ENCODE measurements at places on chromosomes 2 and 18.

DNA sequence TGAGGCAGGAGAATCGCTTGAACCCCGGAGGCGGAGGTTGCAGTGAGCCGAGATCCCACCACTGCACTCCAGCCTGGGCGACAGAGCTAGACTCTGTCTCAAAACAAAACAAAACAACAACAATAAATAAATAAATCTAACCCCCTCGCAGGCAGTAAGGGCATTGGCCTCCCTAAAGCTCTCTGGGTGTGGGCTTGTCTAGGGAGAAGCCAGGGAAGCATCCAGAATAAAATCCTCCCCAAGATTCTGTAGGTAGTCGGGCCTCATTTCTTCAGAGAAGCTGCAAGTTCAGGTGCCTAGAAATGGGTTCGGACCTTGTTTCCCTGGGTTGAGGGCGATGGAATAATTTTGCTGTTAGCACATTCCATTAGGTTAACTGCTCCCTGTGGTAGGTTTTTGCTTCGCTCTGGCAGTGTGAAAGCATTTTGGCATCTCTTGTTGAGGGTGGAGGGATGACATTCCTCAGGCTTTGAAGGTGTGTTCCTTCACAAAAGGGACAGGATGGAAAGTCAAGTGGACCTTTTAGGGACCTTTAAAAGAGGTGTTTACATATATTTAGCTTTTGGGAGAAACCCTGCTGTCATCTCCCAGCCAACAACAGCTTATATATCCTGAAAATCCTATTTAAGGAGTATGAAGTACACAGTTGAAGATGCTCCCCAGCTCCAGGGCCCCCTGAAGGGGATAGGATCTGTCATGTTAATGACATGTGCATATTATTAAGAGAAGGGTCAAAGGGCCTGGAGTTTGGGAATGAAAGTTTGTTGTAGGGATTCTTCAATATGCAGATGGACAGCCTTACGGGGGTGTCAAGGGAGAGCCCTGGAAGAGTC lies 17.7 kb downstream of the MYCN start:
- DNase-seq, result peak; percentile 40

DNA sequence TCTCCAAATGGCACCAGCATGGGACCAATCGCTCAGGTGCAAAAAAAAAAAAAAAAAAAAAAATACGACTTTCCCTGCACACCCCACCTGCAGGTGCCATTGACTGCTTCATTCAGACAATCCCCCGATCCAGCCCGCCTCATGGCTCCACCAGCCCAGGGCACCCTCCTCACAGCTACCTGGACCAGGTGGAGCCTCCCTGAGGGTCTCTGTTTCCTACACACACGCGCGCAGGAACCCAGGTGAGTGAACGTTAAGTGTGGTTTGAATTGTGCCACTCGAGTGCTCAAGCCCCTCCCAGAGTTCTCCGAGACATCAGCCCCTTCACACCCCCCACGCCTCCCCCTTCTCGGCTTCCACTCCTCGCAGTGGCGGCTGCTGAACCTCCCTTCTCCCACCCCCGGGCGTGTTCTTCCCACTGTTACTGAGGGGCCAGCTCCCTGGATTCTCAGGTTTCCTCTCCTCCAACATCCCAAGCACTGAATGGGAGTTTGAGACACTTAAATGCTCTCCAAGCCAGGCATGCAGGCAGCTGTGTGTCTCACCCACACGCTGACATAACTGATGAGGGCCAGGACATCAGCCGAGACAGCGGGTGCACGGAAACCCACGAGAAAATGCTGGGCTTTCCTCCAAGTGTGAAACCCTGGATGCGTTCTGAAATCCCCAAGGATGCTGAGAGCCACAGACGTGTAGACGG lies 88.8 kb upstream of the SNTG2 start:
- peak; percentile 67 for DNase-seq

- DNase-seq, result no peak
These were observed 22.0 kb upstream of the GMPPA start for GRCh38 chr2:219476652-219477151.

DNA sequence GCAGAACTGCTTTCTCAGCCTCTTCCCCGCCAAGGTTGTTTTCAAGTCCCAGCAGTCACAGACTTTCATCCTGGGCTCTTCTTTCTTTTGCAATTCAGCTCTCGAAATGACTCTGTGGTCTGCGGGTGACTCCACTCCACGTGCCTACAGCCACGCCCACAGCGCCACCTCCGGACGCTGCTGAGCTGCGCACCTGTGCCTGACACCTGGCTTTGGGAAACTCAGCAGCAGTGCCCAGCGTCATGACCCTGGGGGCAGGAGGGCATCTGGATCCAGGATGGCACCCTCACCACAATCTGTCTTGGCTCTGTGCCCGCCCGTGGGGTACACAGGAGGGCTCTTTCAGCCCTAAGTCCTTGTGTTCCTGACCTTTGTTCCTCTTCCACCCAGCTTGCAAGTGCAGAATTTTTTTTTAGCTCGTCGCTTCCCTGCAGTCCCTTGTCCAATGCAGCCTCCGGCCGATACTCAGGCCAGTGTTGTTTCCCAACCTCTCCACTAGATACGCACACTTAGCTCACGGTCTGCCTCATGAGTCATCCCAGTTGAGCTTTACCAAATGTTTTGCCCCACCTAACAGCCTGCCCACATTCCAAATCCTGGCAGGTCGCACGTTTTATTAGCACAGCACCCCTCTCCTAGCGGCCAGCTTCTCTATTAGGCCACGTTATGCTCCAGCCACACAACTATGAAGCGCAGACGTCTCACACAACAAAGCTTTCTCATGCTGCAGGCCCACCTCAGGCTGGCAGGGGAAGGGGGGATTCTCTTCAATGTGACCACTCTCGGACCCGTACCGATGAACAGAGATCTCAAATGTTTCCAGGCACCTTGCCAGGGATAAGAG lies 6.5 kb upstream of the CAPN10 start:
- DNase-seq, result no peak

DNA sequence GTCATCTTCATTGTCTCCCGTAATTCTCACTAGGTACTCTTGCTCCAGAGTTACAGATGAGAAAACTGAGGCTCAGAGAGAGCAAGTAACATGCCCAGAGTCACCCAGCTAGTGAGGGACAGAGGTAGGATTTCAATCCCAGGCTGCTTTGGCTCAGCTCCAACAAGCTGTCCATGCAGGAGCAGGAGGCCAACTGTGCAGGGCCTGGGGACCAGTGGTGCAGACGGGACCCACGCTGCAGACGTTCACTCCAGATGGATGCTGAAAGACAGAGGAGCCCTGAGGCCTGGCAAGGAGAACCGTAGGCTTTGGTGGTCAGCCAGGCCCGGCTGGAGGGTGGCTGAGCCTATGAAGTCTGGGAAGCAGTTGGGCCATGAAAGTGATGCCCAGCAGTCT lies 102.6 kb downstream of the MCFD2 start:
- no peak for DNase-seq

- peak; percentile 97 for DNase-seq
These were observed 548 bp downstream of the KANSL3 start for GRCh38 chr2:96637385-96638143.

DNA sequence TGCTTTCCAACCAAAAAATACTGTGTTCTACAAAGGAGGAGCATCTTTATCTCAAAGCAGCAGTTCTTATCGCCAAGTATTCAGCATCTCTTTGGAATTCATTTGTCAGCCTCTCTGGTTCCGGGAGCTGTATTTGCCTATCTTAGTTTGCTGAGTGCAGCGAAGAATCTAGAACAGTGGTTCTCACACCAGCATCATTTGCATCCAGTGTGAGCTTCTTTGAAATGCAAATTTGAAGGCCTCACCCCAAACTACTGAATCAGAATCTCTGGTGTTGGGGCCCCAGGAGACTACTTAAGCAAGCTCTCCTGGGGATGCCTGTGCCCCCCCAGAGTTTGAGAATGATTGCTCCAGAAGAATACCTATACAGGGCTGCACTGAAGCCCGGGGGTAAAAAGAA lies 1.5 kb upstream of the PTPN2 start:
- DNase-seq, result no peak

DNA sequence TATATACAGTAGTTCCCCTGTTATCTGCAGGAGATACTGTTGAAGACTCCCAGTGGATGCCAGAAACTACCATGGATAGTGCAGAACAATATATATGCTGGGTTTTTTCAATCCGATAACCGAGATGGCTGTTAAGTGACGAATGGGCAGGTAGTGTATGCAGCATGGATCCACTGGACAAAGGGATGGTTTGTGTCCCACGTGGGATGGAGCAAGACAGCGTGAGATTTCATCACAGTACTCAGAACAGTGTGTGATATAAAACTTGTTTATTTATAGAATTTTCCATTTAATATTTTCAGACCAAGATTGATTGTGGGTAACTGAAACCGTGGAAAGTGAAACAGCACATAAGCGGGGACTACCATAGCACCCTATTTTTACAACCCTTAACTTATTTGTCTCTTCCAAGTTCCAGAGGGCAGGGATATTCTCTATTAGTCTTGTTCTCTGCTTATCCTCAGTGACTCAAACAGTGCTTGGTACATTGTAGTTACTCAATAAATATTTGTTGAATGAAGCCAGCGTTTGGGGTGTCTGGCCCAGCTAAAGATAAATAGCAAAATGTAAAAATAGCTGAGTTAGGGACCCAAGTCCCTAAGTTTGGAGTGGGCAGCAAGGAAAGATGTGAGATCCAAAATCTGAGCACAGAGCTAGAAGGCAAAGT lies 50.0 kb downstream of the RHBDD1 start:
- DNase-seq, result no peak

- no peak for DNase-seq
These were observed 80.6 kb downstream of the ARHGAP15 start for GRCh38 chr2:143209570-143210445.

- DNase-seq, result peak; percentile 36
These were observed 54.2 kb downstream of the DDX1 start for GRCh38 chr2:15645720-15646385.

- no peak for DNase-seq
These were observed 18.8 kb downstream of the COX7A2L start for GRCh38 chr2:42342061-42342794.

- DNase-seq, result no peak
These were observed 686.1 kb downstream of the KCNJ3 start for GRCh38 chr2:155384555-155385123.

- DNase-seq, result no peak
These were observed 25.4 kb downstream of the NOP58 start for GRCh38 chr2:202290970-202291369.

DNA sequence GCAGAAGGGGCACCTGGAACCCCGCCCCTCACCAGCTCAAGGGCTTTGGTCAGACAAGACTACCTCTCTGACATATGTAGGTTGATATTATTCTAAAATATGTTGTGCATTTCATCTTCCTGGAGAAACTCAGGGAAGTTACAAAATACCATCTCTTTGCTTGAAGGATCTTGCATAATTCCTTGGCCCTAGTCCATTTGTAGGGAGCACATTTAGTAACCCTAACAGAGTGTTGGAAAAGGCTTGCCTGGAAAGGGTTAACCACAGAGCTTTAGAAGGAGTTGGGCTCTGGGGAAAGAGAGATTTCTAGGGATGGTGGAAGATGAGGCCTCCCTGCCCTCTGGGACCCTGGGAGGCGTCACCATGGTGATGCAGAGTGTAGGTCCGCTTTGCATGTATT lies 143.0 kb upstream of the SLC1A4 start:
- no peak for DNase-seq

DNA sequence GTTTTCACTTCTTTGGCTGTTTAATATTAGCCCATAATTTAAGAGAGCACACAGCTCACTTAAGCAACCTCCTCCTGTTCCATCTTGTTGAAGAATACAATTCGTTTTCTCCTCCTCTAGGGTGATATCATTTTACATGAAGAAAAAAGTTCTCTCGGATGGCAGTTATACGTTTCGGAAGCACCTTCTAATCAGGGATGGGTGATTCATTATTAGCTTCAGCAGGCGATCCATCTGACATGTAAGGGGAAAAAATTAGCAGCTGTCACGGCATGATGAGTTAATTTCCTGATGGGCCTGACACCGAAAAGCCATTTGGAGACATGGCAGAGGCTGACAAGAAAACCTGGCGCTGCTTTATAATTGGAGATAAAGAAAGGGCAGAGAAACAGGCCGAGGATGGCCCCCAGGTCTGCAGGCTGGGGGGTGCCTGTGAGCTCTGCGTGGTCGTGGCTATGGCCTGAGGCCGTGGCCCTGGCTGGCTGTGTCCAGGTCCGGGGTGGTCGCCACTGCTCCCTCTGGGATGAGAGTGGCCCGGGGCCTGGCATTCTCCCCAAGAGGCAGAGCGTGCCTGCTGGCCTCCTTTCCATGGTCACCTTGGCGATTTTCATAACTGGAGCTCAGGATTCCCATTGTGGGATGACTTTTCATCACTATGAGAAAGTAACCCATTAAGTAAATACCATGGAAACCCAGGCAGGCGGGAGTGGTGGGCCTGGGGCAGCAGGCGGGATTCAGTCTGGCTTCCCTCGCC lies 140.1 kb downstream of the PTGR3 start:
- DNase-seq, result no peak

GRCh38 chr2:175804122-175804521 lies 197.9 kb downstream of the LNPK start:
- DNase-seq, result no peak

DNA sequence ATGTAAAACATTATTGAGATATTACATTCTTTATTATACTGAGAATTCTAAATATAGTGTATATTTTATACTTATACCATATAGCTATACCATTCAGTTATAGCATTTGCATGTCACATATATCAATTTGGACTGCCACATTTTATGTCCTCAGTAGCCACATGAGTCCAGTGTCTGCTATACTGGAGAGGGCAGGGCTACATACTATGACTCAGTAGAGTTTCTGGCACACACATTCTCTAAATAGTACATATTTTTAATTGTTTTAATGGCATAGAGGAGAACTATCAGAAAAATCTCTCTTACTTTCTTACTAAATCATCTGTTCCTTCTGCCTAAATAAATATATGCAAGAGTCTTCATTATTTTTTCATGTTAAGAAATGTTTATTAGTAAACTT lies 55.4 kb upstream of the COL5A2 start:
- DNase-seq, result no peak

DNA sequence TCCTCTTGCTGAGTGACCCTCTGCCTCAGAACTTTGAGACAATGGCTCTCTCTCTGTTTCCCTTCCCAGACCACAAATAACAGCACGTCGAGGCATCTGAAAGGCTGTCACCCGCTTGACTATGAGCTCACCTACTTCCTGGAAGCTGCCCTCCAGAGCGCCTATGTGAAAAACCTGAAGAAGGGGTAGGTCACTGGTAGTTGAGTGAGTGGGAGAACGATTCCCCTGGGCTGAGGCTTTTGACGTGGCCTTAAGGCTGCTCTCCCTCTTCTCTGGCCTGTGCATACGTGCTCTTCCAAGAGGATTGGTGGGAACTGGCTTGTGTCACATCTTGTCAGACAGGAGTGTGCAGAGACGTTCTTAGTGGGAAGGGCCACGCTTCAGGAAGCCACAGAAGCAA lies 63.1 kb upstream of the MCFD2 start:
- no peak for DNase-seq

DNA sequence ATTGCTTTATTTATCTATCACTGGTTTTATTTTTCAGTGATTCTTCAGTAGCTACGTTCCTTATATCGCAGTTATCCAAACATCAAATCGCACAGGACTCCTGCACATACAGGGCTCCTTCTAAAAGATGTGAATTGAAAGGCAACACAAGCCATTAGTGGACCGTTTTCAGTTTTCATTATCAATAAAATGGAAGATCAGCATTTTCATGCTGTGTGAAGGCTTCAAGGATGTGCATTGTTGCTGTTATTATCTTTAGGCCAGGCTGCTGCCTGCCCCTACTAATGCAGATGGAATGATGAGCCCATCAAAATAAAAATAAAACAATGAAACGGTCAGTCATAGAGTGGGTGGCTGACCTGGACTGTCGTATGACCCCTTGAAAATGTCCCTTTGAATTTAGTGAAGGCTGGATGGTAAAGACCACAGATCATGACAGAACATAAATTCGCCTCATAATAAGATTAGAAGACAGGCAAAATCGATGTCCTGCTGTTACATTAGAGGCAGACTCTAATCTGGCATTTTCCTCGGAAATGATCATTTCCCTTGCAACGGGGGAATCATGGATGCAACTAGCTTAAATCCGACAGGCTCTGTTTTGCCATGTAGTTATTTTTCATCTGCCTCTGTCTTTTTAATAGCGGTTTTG lies 32.9 kb downstream of the ITGB6 start:
- no peak for DNase-seq
